Tibial artery (tissue), 4 donors: ENCODE measurements at places on chromosomes 5 and 9.

DNA sequence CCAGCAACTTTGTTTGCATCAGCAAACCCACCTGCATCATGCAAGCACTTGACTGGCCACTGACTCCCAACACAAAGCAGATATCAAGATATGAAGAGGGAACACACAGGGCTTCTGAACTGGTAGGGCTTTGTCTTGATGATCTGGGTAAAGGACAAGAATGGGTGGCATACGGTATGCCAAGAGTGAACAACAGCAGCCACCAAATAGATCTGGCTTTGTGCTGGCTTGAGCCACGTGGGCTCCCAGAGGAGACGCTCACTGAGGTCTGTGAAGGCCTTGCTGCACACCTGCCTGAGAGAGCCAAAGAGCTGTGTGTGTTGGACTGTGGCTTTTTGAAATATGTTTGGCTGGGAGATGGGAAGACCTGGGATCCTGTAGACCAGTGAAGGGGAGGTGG is 43.5 kb downstream of the FGF1 start:
- DNase-seq = no peak

DNA sequence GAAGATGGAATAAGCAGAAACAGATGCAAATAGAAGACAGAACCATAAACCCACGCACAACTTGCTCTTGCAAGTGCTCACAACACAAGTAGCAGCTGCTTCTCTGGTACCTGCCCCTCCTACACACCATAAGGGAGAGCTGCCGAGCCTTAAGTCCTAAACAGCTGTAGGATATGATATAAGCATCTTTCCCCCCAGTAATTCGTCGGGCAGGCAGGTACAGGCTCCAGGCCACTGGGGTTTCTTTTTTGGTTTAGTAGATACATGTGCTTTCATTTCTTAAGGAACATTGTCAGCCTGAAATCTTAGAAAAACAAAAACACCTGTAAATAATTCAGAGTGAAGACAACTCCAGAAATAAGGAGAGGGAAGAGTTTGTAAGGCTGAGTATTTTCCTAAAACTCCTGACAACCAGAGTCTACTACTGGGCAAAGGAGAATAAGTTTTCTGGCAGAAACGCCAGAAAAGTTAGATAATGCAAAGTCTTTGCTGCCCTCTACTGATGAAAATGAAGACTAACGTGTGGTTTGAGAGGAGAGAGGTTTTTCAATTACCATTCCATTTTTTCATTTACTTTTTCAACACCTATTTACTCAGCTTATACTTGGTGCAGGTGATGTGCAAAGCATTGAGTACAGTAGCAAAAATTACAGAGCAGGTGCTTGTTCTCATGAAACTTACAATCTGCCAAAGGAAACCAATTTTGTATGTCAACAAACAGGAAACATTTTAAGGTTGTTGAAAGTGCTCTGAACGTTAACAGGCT is 20.1 kb upstream of the TCERG1 start:
- DNase-seq = no peak

DNA sequence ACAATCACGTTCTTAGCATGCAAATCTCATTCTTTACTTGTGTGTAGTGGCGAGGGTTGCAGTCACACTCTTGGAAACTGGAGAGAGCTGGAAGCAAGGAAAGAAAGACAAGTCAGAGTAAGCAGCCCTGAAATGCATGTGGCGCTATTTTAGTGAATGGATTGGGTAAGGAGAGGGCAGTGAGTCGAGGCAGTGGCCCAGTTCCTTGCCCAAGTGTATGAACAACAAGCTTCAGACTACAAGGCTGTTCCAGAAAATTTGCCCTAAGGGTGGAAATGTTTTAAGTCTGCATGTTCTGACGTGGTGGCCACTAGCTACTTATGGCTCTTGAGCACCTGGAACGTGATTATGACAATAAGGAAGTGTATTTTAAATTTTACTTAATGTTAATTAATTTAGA is 59.4 kb upstream of the PTPN3 start:
- DNase-seq = no peak

- no peak for DNase-seq
Observed at GRCh38 chr9:125659954-125660353, 47.1 kb downstream of the MAPKAP1 start.

- DNase-seq = no peak
Observed at GRCh38 chr5:75558221-75558620, 46.5 kb downstream of the POLK start.

DNA sequence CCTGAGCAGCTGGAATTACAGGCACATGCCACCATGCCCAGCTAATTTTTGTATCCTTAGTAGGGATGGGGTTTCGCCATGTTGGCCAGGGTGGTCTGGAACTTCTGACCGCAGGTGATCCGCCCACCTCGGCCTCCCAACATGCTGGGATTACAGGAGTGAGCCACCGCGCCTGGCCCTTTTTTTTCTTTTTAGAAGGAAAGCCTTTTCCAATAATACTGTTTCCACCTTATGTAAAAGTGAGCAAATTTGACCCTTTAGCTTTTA is 23.7 kb upstream of the F2R start:
- DNase-seq = no peak

- no peak for DNase-seq
Observed at GRCh38 chr9:36924071-36924470, 110.0 kb downstream of the PAX5 start.

DNA sequence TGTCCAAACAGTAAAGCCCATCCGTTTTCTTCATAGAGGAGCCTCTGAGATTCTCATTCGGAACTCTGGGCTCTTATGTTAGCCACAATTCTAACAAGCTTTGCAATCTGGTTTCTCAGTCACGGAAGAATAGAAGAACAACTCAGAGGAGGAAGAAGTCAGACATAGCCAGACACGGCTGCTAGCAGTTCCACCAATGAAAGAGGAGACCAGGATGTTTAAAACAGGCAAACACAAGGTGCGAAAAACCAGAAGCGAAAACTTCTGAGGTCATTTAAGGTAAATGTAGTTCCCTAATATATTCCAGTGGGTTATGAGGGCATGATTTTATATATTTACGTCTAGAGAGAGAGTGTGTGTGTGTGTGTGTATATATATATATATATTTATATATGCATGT is 34.1 kb upstream of the GDNF start:
- DNase-seq = no peak

- DNase-seq = no peak
Observed at GRCh38 chr9:76634356-76635054, 129.7 kb upstream of the PCA3 start.

DNA sequence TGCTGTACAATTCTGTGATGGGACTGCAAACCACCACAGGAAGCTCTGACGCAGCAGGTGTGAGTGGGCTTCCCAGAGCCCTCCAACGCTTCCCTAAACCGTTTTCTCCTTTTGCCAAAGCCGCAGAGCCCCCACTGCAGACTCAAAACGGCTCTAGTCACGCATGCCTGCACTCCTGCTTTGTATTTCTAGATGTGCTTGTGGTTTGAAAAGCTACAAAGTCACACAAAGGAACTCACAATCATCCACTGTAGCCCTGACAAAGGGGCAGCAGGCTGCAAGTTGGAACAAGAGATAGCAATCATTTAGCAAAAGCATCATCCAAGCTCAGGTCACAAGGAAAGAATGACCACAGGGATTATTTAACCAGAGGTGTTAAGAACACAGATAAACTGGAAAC is 79.3 kb downstream of the PTPN3 start:
- DNase-seq = no peak

- no peak for DNase-seq
Observed at GRCh38 chr9:134218230-134218629, 53.9 kb upstream of the RNU6ATAC start.

DNA sequence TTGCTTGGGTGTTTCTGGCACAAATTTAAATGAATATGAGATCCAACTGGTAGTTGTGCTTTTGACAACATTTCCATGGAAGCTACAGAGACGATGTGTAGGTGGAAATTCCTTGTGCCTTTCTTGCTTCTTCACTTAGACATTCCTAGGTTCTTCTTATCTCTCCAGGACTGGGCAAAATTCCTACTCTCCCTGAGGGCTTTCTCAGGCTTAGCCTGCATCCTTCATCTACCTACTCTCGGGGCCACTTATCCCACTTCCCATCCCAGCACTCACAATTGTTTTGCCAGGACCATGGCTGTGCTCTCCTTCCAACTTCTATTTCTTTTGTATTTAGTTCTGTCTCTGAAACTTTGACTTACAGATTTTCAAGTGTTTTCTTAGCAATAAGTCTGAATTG is 17.8 kb upstream of the SPINK1 start:
- DNase-seq = no peak

DNA sequence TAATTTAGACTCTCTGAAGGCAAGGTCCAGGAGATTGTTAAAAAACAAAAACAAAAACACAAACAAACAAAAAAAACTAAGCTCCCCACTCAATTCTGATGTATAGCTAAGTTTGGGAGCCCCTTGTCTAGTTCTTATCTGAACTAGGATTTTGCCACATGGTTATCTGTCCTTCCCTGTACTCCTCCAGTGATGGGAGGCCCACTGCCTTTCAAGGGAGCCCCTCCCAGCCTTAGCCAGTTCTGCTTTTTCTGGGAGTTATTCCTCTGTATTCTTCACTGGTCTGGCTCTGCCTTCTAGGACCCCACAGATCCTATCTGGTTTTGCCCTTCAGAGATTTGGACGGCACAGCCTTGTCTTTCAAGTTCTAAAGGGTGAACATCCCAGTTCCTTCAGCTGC is 2.1 kb upstream of the ALDH1B1 start:
- no peak for DNase-seq

DNA sequence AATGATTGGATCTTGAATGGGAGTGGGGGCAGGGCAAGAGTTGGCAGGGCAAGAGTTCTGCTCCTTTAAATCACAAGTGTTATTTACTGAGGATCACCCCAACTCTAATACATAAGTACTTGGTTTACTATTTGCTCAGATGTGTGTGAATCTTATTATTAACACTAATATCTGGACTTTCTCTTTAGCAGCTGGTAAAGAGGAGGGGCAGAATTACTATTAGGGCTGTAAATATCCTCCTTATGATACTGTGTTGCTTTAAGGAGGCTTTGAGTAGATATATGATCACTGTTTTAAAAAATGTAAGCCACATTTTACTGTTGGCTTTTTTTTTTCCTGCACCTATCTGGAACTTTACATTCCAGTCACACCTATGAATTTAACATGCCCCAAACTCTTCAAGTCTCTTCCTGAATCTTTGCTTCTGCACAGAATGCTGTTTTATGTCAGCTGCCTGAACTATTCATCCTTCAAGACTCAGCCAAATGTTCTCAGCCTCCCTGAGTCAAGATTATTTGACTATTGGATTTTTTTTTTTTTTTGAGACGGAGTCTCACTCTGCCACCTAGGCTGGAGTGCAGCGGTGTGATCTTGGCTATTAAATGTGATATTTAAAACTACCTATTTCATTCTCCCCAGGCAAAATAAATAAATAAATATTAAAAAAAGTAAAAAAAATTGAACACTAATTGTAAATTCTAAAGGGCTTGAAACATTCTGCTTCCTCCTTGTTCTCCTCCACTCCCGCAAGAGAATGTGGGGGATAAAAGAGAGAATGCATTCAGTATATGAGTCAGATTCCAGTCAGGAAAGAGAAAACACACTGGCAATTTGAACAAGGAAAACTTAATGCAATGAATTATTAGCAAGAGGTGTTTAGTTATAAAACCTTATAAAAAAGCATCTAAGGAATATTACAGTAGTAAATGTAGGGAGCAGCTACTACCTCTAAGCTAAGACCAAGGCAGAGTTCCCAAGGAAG is 99.3 kb downstream of the FOCAD start:
- DNase-seq = no peak

DNA sequence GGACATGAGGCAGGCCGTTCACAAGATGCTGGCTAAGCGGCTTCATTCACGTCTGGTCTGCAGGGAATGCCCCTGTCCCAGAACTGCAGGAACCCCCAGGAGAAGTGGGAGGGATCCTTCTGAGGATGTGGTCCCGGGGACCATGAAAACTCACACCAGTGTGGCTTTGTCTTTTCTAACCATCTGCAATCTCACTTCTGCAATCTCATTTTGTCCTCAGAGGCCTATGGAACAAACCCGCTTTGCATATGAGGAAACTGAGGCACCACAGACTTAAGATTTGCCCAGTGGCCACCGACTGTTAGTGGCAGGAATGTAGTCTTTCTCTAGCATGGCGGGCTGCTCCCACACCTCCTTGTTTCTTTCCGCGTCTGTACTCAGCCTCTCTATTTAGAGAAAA is 6.9 kb downstream of the CXCL14 start:
- no peak for DNase-seq

DNA sequence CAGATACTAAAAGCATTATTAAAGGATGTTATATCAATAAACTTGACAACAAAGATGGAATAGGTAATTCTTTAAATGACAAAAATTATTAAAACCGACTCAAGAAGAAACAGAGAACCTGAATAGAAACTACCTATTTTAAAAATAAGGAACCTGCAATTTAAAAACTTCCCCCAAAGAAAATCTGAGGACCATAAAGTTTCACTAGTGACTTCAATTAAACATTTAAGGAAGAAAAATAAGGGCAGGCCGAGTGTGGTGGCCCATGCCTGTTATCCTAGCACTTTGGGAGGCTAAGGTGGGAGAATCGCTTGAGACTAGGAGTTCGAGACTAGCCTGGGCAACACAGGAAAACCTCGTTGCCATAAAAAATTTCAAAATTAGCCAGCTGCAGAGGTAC is 99.6 kb downstream of the FANCC start:
- no peak for DNase-seq
